ENCODE measurements at places on chromosomes 7 and 10.

- no peak for DNase-seq
Measured at GRCh38 chr7:96838481-96838880, 128.8 kb upstream of the SEM1 start.

GRCh38 chr7:55160539-55160938, 141.7 kb downstream of the EGFR start:
- no peak for DNase-seq

DNA sequence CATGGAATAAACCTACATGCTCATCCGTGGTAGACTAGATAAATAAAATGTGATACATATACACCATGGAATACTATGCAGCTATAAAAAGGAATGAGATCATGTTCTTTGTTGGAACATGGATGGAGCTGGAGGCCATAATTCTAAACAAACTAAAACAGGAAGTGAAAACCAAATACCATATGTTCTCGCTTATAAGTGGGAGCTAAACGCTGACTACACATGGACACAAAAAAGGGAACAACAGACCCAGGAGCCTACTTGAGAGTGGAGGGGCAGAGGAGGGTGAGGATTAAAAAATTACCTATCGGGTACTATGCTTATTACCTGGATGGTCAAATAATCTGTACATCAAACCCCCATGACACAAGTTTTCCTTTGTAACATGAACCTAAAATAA, 68.7 kb upstream of the SEC61G start:
- no peak for DNase-seq

GRCh38 chr7:117143066-117143465, 179.8 kb downstream of the WNT2 start:
- DNase-seq = no peak

GRCh38 chr10:49418328-49418727, 22.4 kb upstream of the DRGX start:
- no peak for DNase-seq

DNA sequence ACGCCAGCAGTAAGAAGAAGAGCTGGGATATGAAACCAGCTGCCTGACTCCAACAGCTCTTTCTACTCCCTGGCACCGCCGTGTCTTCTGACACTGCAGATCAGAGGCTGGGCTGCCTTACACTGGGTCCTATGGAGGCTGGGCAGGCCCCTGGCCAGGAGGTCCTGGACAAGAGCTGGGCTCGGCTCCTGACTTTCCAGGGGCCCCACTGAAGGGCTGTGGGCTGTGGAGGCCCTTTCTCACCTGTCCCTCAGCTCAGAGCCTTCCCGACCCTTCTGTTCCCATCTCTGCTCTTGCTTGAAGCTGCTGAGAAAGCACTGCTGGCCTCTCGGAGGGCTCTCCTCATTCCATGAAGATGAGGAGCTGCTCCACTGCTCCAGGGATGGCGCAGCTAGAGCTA, 85.9 kb upstream of the UNC5B start:
- DNase-seq = no peak

DNA sequence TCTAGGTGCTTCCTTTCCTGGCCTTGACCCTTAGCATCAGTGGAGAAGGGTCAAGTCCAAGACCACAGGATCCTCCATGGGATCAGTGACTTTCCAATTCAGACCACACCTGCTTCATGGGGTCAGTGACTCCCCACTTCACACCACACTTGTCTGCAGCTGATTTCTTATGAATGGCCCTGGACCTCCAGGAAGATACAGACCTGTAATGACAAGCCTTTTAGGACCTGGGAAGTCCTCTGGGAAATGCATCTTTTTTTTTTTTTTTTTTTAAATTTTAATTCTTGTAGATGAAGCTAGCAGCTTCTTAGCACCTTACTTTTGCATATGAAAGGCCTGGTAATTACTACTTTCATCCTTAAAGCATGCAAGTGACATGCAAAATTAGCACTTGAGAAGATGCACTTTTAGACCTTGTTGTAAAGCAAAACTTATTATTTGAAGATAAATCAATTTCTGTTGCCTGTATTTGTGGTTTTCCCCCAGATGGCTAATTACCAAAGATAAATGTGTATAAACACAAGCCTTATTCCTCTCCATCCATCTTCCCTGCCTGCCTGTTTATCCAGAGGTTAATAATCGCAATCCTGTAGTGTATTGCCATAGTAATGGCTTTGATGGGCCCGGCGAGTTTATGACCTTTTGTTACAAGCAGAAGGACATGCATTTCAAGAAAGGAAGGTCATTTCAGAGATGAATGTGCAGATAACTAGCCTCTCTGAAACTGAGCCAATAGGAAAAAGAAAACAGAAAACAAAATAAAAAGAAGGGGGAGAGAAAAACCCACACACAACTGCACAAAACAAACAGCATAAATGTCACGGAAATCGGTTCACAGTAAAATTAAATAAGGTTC, 1018.7 kb downstream of the TYW1 start:
- no peak for DNase-seq

DNA sequence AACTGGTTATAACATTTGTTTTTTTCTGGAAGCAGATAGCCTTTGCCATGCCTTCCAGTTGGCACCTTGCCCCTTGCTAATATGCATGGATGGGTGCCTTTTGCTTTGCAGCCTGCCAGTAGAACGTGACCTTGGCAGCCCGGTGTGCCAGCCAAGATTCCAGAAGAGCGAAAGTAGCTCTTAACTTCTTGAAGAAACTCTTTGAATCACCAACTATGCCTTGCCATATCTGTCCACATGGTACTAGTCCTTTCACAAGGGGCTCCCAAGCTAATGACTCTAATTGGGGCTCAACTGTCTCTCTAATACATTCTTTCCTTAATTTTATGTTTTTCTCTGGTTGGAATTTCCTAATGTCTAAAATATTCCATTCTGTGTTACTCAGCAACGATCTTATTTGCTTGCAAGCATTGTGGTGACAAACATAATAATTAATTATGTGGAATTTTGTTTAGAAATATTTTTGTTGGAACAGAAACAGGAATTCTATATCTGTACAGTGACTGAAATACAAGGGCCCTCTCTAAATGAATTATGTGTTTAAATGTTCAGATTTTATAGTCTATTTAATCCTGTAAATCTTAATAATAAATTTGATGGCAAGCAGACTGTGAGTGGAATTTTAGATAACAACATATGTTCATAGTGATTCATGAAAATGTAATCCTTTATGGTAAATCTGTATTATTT, 45.8 kb downstream of the HDAC9 start:
- DNase-seq = no peak

DNA sequence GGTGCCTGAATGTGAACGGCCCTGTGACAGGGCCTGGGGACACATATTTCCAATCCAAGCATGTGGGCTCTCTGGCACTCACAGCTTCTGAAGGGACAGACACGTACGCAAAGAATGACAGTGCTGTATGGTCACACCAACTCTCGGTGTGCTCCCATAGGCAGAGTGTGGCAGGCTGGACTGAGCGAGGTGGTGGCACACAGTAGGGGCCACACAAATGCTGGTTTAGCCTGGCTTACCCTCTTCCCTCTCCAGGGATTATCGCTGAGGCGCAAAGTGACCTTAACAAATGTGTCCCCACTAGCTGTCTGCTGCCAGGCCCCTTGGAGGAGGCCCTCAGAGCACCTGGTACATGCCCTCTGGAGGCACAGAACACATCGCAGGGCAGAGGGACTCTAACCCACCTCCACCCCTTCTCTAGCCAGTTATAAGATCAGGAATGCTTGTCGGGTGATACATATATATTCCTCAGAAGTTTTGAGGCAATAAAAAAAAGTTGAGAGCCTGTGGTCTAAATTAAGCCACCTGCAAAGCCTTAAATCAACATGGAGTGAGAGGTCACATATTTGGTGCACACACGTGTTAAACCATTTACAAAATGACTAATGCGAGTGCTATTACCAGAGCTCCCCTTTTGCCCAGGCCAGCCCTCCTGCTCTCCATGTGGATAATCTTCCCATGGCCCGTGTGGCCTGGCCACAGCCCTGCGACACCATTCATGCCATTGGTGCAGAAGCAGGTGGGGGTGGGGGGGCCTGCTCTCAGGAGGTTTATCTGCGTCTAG, 262.8 kb upstream of the GRB10 start:
- DNase-seq = no peak

DNA sequence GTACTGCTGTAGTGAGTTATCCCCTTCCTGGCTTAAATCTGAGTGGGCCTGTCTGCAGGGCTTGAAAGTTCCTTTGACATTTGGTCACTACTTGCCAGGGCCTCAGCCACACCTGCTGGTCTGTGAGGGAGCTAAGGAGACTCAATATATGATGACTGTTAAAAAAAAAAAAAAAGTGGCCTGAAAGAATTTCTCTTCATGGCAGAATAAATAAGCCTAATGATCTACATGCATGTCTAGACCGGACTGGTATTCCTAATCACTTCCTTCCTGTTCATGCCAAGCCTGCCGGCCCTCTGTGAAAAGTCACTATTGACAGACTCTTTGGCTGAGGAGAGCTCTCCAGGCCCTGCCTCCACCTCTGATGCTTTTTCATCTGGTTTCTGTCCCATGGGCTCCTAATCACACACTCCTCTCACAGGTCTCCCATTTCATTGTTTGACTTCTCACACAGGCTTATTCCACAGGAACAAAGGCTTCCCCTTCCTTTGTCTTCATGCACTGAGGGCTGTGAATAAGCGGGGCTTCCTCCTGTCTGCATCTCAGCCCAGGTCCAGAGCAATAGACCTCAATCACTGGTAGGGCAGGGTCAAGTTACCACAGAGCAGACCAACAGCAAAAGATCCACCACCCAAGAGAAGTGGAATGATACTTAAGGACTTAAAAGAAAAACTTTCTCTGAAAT, 99.1 kb upstream of the SEC61G start:
- DNase-seq = peak; percentile 76

DNA sequence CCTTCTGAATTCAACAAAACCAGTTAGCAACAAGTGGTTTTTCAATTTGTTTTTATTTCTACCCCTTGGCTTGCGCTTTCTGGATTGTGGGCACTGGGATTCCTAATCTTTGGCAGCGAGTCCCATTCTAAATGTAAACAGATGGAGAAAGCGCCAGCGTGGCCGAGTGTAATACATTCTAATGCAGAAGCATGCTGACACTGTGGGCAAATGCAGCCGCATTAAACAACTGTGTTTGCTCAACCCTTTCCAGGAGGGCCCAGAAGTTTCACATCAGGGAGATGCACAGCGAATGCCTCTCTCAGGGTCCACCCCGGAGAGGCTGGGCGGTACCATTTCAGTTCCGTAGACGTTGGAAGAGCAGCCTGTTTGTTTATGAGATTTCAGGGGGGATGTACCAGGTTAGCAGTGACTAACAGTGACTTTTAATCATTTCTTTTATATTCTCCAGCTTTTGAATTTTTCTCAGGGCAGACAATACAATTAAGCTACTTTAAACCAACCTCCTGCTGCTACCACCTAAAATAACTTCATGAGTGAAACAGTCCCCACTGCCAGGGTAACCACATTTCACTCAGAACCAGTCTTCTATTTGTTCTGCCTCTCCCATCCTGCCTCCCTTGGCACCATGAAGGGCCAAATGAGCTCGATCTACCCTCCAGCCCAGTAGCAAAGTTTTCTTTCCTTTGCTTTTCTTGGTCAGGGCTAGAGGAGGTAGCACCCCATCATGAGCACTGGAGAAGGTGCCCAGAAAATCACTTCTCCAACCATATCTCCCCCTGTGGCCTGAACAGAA, 164.2 kb upstream of the ITGB1 start:
- no peak for DNase-seq

- no peak for DNase-seq
Measured at GRCh38 chr10:123521556-123521955, 144.6 kb upstream of the GPR26 start.

DNA sequence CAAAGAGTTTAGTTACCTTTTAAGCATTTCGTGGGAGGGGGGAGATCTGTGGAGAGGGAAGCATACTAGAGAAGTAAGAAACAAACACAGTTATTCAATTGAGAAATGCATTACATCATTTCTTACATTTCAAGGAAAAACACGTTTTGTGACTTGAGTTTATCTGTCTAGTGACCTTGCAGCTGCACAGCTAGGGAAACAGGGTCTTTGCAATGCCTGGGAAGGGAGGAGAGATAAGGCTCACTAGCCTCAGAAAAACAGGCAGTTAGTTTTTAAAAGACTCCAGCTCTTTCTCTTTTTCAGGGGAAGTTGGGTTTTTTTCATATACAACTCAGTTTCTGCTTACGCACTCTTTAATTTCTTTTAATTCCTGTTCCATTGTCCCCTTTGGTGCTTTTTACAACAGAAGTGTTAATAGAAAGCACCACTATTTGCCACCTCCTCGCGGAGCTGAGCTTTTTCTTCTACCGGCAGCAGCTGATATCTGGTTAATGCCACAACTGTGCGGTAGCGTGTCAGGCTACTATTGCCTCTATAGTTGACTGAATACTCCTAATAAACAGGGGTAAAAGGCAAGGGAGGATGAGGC, 5.6 kb downstream of the CYP3A43 start:
- no peak for DNase-seq

DNA sequence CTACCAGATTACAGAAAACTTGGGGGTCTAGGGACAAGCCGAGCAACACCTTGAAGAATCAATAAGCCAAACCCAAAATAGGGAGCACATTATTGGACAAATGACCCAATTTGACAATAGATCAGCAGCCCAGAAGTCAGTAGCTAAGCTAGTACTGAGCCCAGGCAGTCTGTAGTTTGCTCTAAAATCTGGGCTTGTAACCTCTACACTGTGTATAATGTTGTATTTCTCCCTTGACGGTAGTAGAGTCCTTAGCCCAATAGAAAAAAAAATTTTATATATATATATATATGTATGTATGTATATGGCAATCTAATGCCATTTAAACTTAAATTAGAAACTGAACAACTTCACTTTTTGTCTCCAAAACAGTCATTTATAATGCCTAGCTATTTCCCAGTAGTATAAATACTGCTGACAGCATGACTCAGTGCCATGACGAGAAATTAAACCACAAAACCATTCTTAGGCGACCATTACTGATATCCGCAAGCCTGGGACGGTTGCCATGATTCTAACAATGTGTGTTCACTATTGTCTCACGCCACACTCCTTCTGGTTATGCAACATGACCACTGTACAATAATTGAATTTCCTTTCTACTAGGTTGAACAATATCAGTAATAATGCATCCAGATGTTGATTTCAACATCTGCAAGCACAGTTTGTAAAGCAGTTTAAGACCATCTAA, 110.5 kb downstream of the IPMK start:
- DNase-seq = no peak

- no peak for DNase-seq
Measured at GRCh38 chr7:106151459-106152312, 39.6 kb upstream of the SYPL1 start.

DNA sequence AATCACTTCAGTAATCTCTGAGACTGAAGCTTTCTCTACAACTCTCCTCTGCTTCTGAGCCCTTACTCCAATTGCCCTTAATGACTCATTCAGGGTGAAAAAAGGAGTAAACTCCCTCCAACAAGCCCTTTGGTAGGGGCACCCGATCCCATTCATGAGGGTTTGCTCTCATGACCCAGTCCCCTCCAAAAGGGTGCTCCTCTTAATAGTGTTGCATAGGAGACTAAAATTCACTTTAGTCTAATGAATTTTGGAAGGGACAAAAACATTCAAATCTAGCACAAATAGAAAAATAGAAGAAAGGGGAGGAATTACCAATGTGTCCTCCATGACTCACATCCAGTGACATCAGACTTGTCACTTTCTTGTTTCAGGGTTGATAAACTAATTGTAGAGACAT, 66.2 kb upstream of the CCNY start:
- no peak for DNase-seq

Measured in NCI-H510A (cell line).